ENCODE measurements at places on chromosomes 2 and 18. TPM values are rescaled to one million over a fixed set of nuclear protein-coding genes. Genes with fewer than 3 reads are reported as not detected.

The CCDC141 gene
- 1.0 TPM for total RNA-seq

DNA sequence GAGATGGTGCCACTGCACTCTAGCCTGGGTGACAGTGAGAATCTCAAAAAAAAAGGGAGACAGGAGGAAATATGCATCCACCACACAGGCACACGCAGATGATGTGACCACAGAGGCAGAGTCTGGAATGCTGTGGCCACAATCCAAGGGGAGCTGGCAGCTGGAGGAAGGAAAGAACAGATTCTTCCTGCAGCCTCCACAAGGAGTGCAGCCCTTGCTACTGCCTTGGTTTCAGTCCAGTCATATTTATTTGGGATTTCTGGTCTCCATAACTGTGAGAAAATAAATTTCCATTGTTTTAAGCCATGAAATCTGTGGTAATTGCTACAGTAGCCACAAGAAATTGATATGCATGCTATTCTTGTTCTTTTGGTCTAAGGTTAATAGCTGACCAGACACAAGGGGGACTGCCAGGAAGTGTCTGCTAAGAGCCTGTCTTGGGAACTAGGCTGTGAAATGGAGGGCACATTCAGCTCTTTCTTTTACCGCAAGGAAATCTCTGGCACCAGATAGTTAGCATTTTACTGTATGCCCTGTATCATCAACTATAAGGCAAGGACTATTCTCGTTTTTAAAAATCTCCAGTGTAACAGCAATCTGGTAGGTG is 133.1 kb upstream of the SEC11C start:
- peaks cover 5% of the 10 kb centered on the region for H3K4me1 ChIP-seq
- no peak overlapping the region for H3K27ac ChIP-seq
- H3K36me3 ChIP-seq: 0 out of 2 replicates have a peak, but pooled peaks cover 4% of the 10 kb centered on the region

DNA sequence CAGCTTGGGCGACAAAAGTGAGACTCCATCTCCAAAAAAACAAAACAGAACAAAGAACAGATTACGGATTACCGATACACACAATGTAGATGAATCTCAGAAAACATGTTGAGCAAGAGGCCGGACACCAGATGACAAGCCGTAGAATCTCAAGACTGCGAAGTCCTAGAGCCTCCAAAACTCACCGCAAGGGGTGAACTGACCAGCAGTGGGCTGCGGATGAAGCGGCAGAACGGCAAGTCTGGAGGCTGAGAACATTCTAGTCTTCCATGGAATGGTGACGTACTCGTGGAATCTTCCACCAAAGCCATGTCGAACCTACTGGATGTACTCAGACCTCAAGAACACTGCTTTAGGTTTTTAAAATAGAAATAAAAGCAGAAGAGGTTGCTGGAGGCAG is 198.8 kb downstream of the NDUFA10 start:
- H3K36me3 ChIP-seq: no peaks in the 10 kb centered on the region
- no peak for DNase-seq
- H3K4me1 ChIP-seq: peaks cover 2% of the 10 kb centered on the region
- no peak overlapping the region for H3K27ac ChIP-seq
- H3K4me3 ChIP-seq: no peak overlapping the region

The GPR155 gene
- total RNA-seq: 0.35 TPM

DNA sequence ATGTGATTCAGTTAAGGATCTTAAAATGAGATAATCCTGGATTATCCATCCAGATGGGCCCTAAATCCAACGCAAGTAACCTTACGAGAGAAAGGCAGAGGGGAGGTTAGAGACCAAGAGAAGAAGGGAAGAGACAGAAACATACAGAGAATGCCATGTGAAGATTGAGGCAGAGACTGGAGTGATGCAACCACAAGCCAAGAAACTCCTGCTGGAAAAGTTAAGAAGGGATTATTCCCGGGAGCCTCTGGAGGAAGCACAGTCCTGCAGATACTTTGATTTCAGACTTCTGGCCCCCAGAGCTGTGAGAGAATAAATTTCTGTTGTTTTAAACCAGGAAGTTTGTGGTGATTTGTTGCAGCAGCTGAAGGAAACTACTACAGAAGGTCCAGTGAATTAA is 992.7 kb downstream of the BCL11A start:
- H3K36me3 ChIP-seq: no peaks in the 10 kb centered on the region
- no peak overlapping the region for H3K27ac ChIP-seq
- no peaks in the 10 kb centered on the region for H3K4me1 ChIP-seq
- no peak overlapping the region for H3K4me3 ChIP-seq
- H3K27me3 ChIP-seq: no peaks in the 10 kb centered on the region

The UPP2 gene
- total RNA-seq: not detected

- no peak overlapping the region for H3K4me3 ChIP-seq
- H3K4me1 ChIP-seq: no peaks in the 10 kb centered on the region
- H3K36me3 ChIP-seq: peaks cover 42% of the 10 kb centered on the region
- no peak overlapping the region for H3K27ac ChIP-seq
- H3K27me3 ChIP-seq: no peaks in the 10 kb centered on the region
Observed at GRCh38 chr2:38294597-38294996, 82.5 kb downstream of the ATL2 start.

The SERPINB11 gene
- total RNA-seq: not detected

- H3K27ac ChIP-seq: no peak overlapping the region
- no peak for DNase-seq
- no peak overlapping the region for H3K4me3 ChIP-seq
Observed at GRCh38 chr2:240165034-240165433, 24.6 kb upstream of the OTOS start.

- no peaks in the 10 kb centered on the region for H3K36me3 ChIP-seq
- no peak overlapping the region for H3K27ac ChIP-seq
- H3K4me1 ChIP-seq: no peaks in the 10 kb centered on the region
- DNase-seq: no peak
- no peaks in the 10 kb centered on the region for H3K27me3 ChIP-seq
- no peak overlapping the region for H3K4me3 ChIP-seq
Observed at GRCh38 chr2:55489467-55490062, 30.0 kb upstream of the CFAP36 start.

The CYP27A1 gene
- total RNA-seq: 3.1 TPM

The SCYGR1 gene
- total RNA-seq: not detected

DNA sequence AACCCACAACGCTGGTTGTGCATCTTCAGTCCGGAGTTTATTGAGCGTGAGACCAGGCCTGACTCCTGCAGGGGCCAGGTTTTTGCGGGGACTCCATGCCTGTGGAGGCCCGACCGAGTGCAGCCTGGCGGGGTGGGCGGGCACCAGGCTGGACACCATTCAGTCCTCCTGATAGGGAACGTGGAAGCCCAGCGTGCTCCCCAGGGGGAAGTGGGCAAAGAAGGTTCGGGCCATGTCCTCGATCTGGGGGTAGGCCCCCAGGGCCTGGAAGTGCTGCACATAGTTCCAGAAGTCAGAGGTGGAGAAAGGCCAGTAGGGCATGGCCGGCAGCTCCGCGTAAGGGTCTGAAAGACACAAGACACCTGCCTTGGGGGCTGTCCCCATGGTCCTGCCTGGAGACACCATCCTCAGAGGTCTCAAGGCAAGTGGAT is 1.4 kb downstream of the OTOS start:
- peak; percentile 18 for DNase-seq
- no peak overlapping the region for H3K27ac ChIP-seq
- no peaks in the 10 kb centered on the region for H3K4me1 ChIP-seq
- H3K36me3 ChIP-seq: no peaks in the 10 kb centered on the region
- no peak overlapping the region for H3K4me3 ChIP-seq
- H3K27me3 ChIP-seq: no peaks in the 10 kb centered on the region

GRCh38 chr2:212428681-212429478 is 109.7 kb downstream of the ERBB4 start:
- DNase-seq: no peak
- peak overlapping the region; percentile 20 for H3K4me3 ChIP-seq
- no peaks in the 10 kb centered on the region for H3K27me3 ChIP-seq
- peaks cover 3% of the 10 kb centered on the region for H3K36me3 ChIP-seq
- no peak overlapping the region for H3K27ac ChIP-seq

The ASAP2 gene
- 11.0 TPM for total RNA-seq

DNA sequence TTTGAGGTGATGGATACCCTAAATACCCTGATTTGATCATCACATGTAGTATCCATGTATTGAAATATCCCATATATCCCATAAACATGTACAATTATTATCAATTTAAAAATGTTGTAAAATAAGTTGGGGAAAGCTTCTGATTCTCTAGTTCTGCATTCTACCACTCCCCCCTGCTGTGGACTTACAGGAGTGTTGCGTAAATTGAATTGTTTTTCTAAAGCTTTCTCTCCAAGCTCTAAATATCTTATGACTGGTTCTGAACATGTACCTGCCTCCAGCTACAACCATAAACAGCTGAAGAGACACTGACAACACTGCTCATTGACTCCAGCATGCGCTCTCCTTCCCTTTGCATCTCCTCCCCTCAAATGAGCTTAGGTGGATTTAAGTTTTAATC is 145.2 kb downstream of the MGAT5 start:
- DNase-seq: no peak
- peaks cover 3% of the 10 kb centered on the region for H3K36me3 ChIP-seq
- no peak overlapping the region for H3K27ac ChIP-seq

DNA sequence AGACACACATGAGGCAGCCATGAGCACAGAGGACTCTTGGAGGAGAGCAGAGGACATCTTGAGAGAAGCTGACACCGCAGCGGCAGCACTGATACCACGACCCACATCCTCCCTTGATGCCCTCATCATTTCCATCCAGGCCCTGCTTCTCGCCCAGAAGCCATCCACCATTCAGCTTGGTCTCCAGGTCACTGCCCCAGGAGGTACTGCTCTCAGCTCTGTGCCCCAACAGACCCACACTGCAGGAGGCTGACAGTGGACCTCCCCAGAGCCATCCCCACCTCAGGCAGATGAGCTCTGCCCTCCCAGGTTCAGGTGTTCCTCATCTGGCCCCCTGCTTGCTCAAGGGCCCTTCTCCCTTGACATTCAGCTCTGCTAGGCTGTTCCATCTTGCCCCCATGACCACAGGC is 74.9 kb downstream of the ACKR3 start:
- H3K27me3 ChIP-seq: no peaks in the 10 kb centered on the region
- no peak overlapping the region for H3K27ac ChIP-seq
- H3K4me3 ChIP-seq: no peak overlapping the region
- H3K4me1 ChIP-seq: no peaks in the 10 kb centered on the region
- no peak for DNase-seq
- no peaks in the 10 kb centered on the region for H3K36me3 ChIP-seq

GRCh38 chr18:57982372-57983021 is 61.5 kb upstream of the NEDD4L start:
- H3K27ac ChIP-seq: no peak overlapping the region
- H3K4me3 ChIP-seq: no peak overlapping the region
- no peaks in the 10 kb centered on the region for H3K36me3 ChIP-seq
- H3K4me1 ChIP-seq: peaks cover 3% of the 10 kb centered on the region

The SIX3 gene
- 0.55 TPM for total RNA-seq

GRCh38 chr18:44682201-44682870 is 1.6 kb downstream of the SETBP1 start:
- H3K4me3 ChIP-seq: no peak overlapping the region
- DNase-seq: peak; percentile 51
- peaks cover 4% of the 10 kb centered on the region for H3K4me1 ChIP-seq
- no peak overlapping the region for H3K27ac ChIP-seq
- H3K36me3 ChIP-seq: no peaks in the 10 kb centered on the region
- H3K27me3 ChIP-seq: peaks cover 9% of the 10 kb centered on the region

DNA sequence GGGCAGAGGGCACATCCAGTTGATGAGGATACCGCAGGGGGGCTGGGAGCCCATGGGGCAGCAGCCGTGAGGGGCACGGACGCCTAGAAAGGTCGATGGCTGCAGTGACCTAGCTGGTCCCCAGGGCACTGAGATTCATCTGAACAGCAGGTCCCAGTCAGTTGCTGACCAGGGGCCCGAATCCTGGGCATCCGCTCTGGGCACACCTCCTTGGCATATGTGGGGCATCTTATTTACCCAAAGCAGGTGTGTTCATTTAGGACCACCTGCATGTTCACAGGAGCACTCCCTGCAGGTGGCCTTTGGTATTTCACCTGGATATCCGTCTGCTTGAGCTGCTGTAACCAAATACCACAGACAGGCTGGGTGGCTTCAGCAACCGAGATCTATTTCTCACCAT is 72.0 kb upstream of the ODC1 start:
- no peak overlapping the region for H3K4me3 ChIP-seq
- peak; percentile 78 for DNase-seq
- peaks cover 18% of the 10 kb centered on the region for H3K36me3 ChIP-seq
- no peaks in the 10 kb centered on the region for H3K4me1 ChIP-seq
- no peaks in the 10 kb centered on the region for H3K27me3 ChIP-seq
- H3K27ac ChIP-seq: no peak overlapping the region

GRCh38 chr2:9749546-9750223 is 93.6 kb upstream of the TAF1B start:
- H3K27ac ChIP-seq: no peak overlapping the region
- H3K4me3 ChIP-seq: no peak overlapping the region
- no peak for DNase-seq
- H3K4me1 ChIP-seq: peaks cover 3% of the 10 kb centered on the region

DNA sequence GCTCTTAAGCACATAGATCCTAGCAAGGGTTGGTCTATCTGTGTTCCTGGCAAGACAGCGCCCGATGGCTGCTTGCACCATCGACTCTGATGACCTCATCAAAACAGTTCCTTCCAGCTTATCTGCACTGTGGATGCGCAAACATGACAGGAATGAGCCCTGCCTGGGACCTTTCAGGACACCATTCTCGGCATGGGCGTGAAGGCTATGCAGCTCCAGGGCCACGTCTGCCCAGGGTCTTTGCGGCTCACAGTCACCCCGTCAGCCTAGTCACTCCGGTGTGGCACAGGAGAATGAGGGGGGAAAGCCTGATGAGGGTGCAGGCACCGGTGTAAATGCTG is 147.8 kb upstream of the TWIST2 start:
- H3K4me3 ChIP-seq: no peak overlapping the region
- no peaks in the 10 kb centered on the region for H3K27me3 ChIP-seq
- H3K4me1 ChIP-seq: no peaks in the 10 kb centered on the region
- no peaks in the 10 kb centered on the region for H3K36me3 ChIP-seq
- DNase-seq: no peak
- H3K27ac ChIP-seq: no peak overlapping the region

GRCh38 chr2:85862426-85862825 is 26.4 kb downstream of the ST3GAL5 start:
- no peaks in the 10 kb centered on the region for H3K27me3 ChIP-seq
- DNase-seq: no peak
- no peak overlapping the region for H3K4me3 ChIP-seq
- H3K4me1 ChIP-seq: no peaks in the 10 kb centered on the region

The RGPD6 gene
- total RNA-seq: 18.0 TPM

- H3K27me3 ChIP-seq: no peaks in the 10 kb centered on the region
- H3K4me1 ChIP-seq: no peaks in the 10 kb centered on the region
- H3K36me3 ChIP-seq: no peaks in the 10 kb centered on the region
- no peak overlapping the region for H3K4me3 ChIP-seq
- no peak for DNase-seq
Observed at GRCh38 chr2:102708847-102709559, 52.8 kb upstream of the TMEM182 start.

GRCh38 chr2:120994301-120994995 is 258.8 kb downstream of the GLI2 start:
- H3K4me3 ChIP-seq: no peak overlapping the region
- peaks cover 24% of the 10 kb centered on the region for H3K36me3 ChIP-seq
- no peak for DNase-seq
- H3K27ac ChIP-seq: no peak overlapping the region
- no peaks in the 10 kb centered on the region for H3K4me1 ChIP-seq

- H3K4me3 ChIP-seq: no peak overlapping the region
- peaks cover 4% of the 10 kb centered on the region for H3K4me1 ChIP-seq
- peak; percentile 37 for DNase-seq
Observed at GRCh38 chr18:4207383-4207985, 247.6 kb downstream of the DLGAP1 start.
